ENCODE measurements at places on chromosomes 2 and 18.

GRCh38 chr18:490024-490366 lies 10.5 kb downstream of the COLEC12 start:
- no peak for DNase-seq

DNA sequence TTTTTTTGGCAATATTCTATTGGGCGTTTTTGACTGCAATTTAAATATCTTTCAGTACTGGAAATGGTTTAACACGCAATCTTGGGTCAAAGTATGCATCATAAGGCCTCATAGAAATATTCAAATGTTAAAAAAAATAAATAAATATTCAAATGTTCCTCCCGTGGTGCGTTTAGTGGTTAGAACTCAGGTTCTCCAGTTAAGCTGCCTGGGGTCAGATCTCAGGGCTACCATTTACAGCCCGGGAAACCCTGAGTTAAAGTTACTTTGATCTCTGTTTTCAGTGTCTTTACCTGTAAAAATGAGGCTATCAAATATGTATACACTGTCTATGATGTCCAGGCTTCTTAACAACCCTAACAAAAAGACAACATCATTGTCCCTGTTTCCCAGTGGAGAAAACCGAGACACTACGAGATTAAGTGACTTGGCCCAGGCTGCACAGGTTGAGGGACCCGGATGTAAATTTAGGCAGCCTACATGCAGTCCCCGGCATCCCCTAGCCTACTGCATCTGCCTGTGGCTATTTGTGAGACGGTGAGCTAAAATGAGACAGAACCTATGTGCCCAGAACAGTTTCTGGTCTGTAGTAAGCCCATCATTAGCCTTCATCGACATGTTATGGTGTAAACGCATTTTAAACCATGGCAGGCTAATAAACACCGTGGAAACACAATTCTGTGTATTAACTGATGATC lies 1.7 kb downstream of the FHL2 start:
- DNase-seq: no peak

DNA sequence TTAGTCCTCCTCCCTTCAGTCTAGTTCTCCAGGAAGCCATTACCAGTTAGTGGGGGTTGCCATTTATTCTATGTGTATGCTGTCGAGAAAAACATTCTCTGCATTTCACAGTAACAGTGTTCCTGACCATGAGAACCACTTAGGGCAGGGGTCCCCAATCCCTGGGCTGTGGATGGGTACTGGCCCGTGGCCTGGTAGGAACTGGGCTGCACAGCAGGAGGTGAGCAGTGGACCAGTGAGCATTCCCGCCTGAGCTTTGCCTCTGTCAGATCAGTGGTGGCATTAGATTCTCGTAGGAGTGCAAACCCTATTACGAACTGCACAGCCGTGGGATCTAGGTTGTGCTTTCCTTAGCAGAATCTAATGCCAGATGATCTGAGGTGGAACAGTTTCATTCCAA lies 15.8 kb downstream of the ITGA4 start:
- no peak for DNase-seq

- DNase-seq: no peak
These were observed 160.0 kb downstream of the LRRC30 start for GRCh38 chr18:7390731-7391492.

- no peak for DNase-seq
These were observed 256.0 kb downstream of the BCL11A start for GRCh38 chr2:60297296-60298005.

DNA sequence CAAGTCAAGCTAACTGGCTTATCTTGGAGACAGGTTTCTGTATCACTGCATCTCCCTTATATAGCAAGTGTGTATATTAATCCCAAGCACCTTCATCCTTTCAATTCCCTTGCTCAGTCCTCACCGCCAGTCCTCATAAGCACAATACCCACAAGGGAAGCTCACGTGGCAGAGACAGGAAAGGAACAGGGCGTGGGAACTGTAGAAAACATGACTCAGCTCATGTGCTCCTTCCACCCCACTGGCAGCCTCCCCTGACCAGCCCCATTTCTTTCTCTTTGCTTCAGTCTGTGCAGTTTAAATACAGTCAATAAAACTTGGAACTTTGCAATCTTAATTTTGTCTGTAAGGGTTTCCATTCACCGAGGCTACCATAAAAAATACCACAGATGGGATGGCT lies 36.5 kb upstream of the CDH19 start:
- no peak for DNase-seq

DNA sequence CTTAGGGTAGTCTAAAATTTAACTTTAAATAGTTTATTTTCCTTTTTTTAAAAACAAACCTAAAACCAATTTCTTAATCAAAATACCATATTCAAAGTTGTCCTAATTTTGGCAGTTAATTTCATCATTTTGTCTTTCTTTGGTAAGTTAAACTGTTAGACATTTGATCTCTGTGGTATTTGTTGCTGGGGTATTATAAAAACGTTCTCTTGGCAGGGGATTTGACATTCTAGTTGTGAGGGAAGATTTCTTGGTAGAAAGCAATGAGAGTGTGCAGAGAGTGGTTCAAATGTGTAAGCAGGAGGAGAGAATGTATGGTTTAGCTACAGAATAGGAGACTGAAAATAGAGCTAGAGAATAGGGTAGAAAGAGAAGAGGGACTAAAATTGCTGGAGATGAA lies 14.6 kb downstream of the GULP1 start:
- DNase-seq: no peak

- DNase-seq: no peak
These were observed 7.2 kb downstream of the PMS1 start for GRCh38 chr2:189791338-189792042.

- no peak for DNase-seq
These were observed 14.9 kb downstream of the STAT1 start for GRCh38 chr2:190999058-190999457.

- DNase-seq: peak; percentile 89
These were observed 17.3 kb upstream of the CYS1 start for GRCh38 chr2:10097352-10098148.

- no peak for DNase-seq
These were observed 14.8 kb downstream of the SLC16A14 start for GRCh38 chr2:230053753-230054478.

- no peak for DNase-seq
These were observed 132.7 kb upstream of the ARL4C start for GRCh38 chr2:234629596-234629995.

DNA sequence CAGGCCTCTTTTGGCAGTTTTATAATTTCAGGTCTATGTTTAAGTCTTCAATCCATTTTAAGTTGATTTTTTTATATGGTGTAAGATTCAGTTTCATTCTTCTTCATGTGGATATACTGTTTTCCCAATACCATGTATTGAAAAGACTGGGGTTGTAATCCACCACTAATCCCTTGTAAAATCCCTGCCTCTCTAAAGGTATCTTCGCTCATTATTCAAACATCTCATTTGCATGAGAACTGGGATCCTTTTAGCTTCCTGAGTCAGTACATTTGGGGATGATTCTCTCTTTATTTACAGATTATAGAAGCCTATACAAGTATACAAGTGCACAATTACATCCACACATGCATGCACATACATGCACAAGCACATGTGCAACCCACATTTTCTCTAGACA lies 25.3 kb downstream of the DHRS9 start:
- DNase-seq: no peak

DNA sequence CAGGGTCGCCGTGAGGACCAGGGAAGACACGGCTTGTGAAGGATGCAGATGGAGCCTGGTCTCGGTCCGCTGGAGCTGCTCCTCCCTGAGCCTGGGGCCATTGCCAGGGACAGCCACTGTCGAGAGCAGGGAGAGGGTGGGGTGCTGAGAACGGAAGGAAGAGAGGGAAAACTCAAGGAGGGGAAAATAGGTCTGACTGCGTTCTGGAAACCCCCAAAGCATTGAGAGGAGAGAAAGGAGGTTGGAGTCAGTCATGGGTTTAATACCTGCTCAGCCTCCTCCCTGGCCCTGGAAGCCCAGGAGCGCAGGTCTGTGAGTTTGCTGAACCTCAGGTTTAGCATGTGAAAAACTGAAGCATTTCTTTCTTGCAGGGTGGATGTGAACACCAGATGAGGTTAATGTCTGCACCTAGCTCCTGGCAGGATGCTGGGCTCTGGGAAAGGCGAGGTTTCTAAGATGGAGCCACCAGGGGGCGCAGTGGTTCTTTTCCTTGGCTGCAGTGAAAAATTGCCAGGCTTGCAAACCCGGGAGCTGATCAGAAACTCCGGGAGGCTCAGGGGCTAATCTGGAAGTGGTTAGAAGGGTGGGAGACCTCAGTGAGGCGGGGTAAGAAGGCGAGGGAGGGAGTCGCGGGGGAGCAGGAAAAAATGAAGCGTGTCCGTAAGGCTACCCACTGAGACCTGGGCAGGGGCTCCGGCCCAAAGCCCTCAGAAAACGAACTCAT lies 33.6 kb upstream of the RNF149 start:
- DNase-seq: peak; percentile 83

DNA sequence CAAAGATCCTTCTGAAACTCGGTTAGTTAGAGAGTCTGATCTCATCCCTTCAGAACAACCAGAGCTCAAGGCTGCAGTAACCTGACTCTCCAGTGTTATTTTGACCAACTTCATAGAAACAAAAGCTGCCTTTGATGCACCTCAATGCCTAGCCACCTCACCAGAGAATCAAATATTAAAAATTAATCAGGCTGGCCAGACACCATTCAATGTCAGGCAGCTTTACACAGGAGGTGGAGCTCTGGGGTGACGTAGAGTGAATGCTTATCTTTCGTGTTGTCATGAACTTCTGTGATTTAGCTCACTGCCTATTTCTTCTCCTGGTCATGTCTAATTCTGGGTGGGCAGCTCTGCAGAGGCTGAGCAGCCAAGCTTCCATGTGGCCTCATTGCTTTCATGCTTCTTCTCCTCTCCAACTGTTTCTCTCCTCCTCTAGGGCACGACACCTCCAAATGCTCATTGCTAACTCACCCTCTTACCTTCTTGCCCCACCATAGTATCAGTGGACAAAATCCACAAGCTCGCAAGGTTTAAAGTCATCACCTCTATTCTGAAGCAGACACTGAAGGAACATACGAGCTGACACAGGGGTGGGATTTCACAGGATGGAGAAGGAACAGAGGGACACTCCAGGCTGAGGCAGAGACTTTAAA lies 39.4 kb downstream of the AAK1 start:
- no peak for DNase-seq
